AG09309 (cell line): ENCODE measurements at places on chromosomes 12 and 14.

DNA sequence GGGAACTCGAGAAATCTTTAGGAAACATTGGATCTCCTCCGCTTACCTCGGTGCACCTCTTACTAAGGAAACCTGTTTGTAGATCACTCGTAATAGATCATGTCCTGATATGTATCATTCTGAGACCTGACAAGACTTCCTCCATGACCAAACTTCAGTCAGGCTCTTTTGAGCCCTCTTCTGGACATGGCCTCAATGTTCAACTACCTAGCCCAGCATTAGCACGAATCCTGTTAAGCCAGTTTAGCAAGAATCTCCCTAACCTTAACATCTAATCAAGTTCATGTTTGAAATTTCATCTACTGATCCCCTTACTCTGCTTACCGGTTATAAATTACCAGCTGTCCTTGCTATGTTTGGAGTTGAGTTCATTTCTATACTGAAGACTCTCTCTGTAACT lies 713.9 kb upstream of the USP15 start:
- DNase-seq = no peak

GRCh38 chr14:26255213-26255612 lies 342.6 kb downstream of the NOVA1 start:
- no peak for DNase-seq

- DNase-seq = no peak
These were observed 21.2 kb upstream of the CDCA4 start for GRCh38 chr14:105041841-105042765.

GRCh38 chr12:99133401-99133800 lies 488.3 kb downstream of the APAF1 start:
- no peak for DNase-seq

GRCh38 chr14:87139299-87139698 lies 853.7 kb downstream of the GALC start:
- DNase-seq = no peak

- DNase-seq = no peak
These were observed 17.2 kb upstream of the KIF26A start for GRCh38 chr14:104121142-104121541.

- DNase-seq = no peak
These were observed 18.6 kb downstream of the EPS8 start for GRCh38 chr12:15770581-15770980.

DNA sequence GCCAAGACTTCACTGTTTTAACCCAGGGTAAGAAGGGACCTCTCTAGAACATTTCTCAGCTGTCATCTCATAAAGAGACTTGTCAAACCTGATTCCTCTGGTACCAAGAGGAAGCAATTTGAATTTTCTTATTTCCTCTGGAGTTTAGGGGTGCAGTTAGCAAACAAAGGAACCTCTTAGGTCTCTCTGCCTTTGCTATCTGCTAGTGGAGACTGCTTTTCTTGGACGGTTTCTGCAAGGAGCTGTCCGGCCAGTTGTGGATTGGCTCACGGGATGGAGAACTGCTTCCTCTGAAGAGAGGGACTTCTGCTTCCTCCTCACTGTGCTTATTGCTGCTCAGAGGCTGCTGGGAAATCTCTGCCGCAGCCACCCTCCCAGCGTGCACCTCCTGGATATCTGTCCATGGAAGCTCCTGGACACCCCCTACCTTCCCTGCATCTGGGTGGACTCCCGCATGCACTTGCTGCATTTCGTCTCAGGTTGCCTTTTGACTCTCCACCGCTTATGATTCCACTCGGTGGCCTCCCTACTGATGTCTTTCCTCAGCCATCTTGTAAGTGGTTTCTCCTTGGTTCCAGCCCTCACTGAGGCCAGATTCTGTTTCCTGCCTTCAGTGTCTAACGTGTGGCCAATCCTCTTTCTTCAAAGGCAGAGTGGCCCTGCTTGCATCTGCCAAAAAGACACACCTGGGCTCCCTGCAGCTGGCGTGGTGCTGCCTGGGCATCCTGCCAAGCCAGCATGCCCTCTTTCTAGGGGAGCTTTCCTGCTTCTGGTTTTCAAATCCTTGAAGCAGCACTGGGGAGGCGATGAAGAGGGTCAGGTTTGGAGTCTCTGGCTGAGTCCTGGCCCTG lies 187.3 kb downstream of the CHST11 start:
- no peak for DNase-seq

GRCh38 chr14:63956326-63956725 lies 103.5 kb downstream of the SYNE2 start:
- no peak for DNase-seq

DNA sequence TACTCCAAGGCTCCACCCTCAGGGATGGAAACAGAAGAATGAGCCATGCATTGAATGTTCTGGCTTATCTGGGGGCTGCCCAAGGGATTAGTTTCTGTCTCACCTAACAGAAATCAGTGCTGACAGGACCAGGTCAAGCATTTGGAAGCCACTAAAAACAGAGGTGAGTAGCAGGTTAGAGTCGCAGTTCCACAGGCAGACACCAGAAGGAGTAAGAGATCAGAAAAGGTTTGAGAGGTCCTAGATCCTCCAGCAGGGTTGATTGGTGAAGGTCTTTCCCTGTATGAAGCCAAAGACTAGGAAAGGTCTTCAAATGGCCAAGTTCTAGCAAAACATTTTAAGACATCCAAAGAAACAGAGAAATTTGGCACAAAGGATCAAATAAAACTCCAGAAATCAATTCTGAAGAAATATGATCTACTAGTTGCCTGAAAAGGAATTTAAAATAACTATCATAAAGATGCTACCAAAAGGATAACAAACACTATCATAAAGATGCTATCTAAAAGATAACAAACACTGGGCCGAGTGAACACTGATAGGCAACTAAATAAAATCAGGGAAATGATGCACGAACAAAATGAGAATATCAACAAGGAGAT lies 19.5 kb upstream of the TTC9 start:
- DNase-seq = no peak
